SW 1271 (cell line): ENCODE measurements at places on chromosomes 13 and 19.

GRCh38 chr19:48959341-48960239, 4.9 kb downstream of the BAX start:
- no peak for DNase-seq

DNA sequence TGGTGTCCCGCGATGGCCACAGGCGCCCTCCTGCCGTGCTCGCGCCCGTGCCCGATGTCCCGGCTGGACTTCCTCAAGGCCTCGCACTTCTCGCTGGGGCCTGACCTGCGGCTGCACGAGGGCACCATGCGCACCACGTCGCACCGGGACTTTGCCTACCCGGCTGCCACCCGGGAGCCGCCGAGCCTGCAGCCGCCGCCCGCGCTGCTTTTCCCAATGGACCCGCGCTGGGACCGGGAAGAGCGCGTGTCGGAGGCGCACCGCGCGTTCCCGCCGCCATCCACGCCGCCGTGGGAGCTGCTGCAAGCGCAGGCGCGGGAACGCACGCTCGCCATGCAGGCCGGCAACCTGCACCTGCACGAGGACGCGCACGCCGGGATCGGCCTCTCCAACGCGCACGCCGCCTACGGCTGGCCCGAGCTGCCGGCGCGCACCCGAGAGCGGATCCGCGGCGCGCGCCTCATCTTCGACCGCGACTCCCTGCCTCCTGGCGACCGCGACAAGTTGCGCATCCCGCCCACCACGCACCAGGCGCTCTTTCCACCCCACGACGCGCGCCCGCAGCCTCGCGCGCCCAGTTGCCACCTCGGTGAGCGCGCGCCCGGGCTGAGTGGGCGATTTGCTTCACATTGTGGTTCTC, 12.1 kb upstream of the PEX11G start:
- peak; percentile 27 for DNase-seq

- DNase-seq: no peak
Observed at GRCh38 chr19:44969437-44969836, 14.3 kb downstream of the CLPTM1 start.

- no peak for DNase-seq
Observed at GRCh38 chr19:42436006-42436405, 6.7 kb downstream of the CXCL17 start.

- DNase-seq: no peak
Observed at GRCh38 chr13:99969453-99969918, 2.1 kb downstream of the ZIC5 start.

DNA sequence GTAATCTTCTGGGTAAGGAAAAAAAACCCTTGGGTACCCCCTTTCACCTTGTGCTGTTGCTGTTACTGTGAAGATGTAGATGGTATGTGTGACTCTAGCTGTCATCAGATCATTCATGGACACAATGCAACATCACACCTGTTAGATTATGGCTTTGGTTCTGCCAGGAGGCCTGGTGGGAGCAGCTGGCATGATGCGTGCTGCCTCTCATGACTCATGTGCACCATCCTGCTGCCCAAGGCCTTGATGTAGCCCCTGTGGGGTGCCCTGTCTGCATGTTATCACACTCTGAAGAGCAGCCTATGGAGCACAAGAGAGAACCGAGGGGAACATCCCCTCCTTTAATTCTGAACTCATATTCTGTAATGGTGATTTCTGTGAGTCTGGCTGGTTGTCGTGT, 57.7 kb upstream of the TEX29 start:
- DNase-seq: no peak

GRCh38 chr13:70616847-70617246, 508.6 kb upstream of the KLHL1 start:
- no peak for DNase-seq

GRCh38 chr19:52942386-52943133, 19.3 kb upstream of the ZNF888 start:
- DNase-seq: peak; percentile 59

DNA sequence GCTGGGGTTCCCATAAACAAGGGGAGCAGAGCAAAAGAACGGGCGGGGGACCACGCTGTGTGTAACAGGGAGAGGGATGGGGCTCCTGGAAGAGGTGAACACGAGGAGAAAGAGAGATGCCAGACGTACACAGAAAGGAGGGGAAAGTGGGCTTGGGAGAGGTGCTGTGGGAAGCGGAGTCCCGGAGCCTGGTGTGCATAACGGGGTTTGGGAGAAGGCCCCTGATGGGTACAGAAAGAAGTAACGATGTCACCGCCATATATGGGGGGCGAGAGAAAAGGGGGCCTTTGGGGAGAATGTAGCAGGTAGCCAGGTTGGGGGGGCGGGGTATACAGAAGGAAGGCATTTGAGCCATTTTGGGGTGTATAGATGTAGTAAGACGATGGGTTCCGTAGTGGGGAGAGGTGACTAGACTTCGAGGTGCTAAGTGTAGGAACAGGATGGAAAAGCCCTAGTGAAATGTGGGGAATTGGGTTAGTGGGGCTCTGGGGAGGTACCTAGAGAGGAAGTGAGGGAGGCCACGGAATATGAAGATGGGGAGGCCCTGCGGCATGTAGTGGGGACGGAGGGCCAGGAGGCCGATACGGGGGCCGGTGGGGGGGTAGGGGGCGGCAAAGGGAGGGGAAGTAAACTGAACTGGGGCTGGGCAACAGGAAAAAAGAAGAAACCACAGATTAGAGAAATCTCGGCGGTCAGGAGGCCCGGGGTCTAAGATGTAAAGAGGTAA, 787 bp downstream of the ZNF580 start:
- DNase-seq: peak; percentile 49

DNA sequence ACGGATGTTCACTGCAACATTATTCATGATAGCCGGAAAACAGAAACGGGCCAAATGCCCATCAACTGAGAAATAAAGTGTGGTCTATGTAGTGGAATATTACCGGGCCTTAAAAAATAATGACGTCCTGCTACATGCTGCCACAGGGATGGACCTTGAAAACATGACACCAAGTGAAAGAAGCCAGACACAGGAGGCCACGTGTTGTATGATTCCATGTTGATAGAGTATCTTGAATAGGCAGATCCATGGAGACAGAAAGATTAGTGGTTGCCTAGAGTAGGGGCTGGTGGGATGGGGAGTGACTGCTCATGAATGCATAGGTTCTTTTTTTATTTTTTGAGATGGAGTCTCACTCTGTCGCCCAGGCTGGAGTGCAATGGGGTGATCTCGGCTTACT, 3.7 kb downstream of the AP2A1 start:
- DNase-seq: no peak

DNA sequence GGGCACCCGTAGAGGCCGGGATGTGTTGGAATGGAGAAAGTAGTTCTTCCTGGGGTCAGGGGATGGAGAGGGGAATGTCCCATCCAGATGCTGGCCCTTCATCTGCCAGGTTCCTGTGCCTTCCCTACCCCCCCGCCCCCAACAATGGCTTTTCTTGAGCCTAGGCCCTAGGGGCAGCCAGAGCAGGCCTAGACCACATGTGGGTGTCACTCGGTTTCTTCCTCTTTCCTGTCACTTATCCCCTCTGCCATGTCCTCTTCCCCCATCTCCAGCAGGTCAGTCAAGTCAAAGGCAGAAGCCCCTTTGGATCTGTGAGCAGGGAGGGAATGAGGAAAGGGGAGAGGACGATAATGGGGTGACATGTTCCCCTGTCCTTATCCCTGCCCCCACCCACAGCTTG, 36.4 kb downstream of the LYL1 start:
- DNase-seq: no peak

- no peak for DNase-seq
Observed at GRCh38 chr19:40366697-40367561, 18.4 kb downstream of the PLD3 start.

GRCh38 chr19:5466814-5467291, 11.6 kb downstream of the ZNRF4 start:
- no peak for DNase-seq

DNA sequence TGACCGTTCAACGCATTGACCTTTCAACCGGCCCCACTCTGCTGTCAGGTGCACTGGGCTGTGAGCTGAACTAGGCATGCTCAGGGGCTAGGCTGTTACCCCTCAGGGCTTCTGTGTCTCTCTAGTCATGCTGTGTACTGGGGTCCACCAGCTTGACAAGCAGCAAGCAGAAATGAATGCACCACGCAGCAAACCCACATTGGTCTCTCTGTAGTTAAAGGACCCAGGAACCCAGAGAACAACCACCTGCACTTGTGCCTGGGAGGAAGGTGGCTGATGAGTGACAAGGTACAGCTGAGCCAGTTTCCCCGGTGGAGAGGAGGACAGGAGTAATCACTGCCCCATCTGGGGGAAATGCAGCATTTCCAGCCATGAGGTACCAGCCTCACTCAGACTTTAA, 159.9 kb downstream of the USP12 start:
- DNase-seq: no peak

- DNase-seq: no peak
Observed at GRCh38 chr19:45934551-45935230, 20.1 kb upstream of the NANOS2 start.

GRCh38 chr13:33537026-33537425, 251.5 kb upstream of the STARD13 start:
- DNase-seq: no peak

DNA sequence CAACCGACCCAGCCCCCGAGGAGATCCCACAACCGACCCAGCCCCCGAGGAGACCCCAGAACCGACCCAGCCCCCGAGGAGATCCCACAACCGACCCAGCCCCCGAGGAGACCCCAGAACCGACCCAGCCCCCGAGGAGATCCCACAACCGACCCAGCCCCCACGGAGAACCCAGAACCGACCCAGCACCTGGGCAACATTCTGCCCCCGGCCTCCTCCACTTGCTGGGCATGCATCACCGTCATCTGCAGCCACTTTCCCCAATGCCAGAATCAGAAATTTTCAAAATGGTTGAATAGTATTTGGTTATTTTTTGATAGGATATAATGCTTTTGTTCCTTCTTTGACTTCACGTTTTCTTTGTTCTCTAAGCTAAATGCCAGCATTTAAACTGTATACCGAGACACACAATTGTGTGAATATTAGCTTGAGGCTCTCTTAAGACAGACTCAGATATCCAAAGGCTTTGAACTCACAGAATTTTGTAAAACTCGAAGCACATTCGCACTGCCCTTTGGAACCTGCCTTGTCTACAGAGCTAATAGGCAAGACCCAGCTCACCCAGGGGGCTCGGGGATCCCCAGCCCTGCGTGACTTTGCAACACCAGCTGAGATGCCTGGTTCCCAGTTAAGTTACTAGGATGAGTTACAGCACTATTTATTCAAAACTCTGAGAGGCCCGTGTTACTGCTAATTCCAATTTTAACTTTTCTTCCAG, 15.5 kb upstream of the RASA3 start:
- DNase-seq: no peak

- DNase-seq: no peak
Observed at GRCh38 chr13:105732806-105733529, 802.5 kb downstream of the EFNB2 start.

GRCh38 chr19:33052352-33052972, 12.2 kb downstream of the RHPN2 start:
- DNase-seq: no peak

- DNase-seq: no peak
Observed at GRCh38 chr13:30141775-30142485, 165.4 kb downstream of the KATNAL1 start.

DNA sequence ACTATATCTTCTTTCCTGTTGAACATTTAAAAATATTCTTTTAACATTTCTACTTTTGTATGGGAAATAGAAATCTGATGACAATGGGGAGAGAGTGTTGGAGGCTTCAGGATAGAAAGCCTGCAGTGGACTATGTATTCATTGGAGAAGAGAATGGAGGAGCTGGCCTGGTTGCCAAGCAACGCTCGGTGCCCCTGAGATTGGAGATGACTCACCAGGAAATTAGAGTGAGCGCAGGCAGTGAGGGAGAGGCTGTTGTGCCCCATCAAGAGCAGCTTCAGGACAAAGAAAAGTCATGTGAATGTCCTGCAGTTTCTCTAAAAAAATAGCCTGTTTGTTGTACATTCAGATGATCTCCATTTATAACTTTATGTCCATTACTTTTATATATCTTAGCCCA, 48.7 kb upstream of the ZNF835 start:
- DNase-seq: no peak

- peak; percentile 8 for DNase-seq
Observed at GRCh38 chr19:56110515-56111448, 10.3 kb downstream of the ZNF787 start.

- DNase-seq: no peak
Observed at GRCh38 chr13:48000559-48001113, 437 bp downstream of the SUCLA2 start.

- DNase-seq: no peak
Observed at GRCh38 chr13:61766667-61767058, 351.0 kb upstream of the PCDH20 start.

DNA sequence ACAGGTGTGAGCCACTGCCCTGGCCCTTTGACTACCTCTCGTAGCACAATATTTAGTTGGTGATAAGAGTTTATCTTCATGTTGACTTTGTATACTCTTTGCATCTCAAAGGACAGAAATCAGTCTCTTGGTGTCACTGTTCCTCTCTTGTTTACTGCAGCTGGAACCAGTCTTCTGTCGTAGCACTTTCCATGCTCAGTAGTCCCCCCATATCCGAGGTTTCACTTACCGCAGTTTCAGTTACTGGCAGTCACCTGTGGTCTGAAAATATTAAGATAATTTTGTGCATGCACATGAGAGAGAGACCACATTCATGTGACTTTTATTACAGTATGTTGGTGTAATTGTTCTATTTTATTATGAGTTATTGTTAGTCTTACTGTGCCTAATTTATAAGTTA, 49.1 kb downstream of the WASF3 start:
- DNase-seq: no peak

DNA sequence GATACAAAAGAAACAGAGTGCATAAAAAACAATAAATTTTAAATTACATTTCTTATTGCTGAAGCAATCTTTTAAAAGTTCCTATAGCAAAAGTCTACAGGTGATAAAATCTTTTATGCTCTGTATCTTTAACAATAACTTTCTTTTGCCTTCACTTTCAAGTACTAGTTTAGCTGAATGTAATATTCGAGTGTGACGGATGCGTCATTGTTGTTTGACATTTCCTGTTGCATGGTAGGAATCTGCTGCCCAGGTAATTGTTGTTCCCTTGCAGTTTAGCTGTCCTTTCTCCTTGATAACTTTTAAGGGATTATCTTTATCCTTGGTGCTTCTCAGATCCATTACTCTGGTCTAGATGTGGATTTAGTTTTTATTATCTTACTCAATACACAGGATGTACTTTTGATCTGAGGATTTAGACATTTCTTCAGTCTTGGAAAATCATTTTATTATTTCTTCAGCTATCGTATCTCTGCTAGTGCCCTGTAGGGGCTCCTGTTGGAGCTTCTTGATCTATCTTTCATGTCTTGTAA, 2.1 kb upstream of the CPB2 start:
- DNase-seq: no peak
